Airway epithelial cell (primary cell): ENCODE measurements at places on chromosomes 7 and 10. TPM values are rescaled to one million over a fixed set of nuclear protein-coding genes. Genes with fewer than 3 reads are reported as not detected.

Gene RGS10
- total RNA-seq = 55.2 and 71.5 TPM in 2 replicates

Gene ZNF488
- 2.3 TPM in 2 replicates for total RNA-seq

Gene VPS37D
- 2.1 and 2.3 TPM in 2 replicates for total RNA-seq

Gene SNX10
- 1.6 and 1.9 TPM in 2 replicates for total RNA-seq

Gene MUC3A
- total RNA-seq = not detected in 2 replicates

Gene EPHB6
- total RNA-seq = 1.8 and 3.2 TPM in 2 replicates

Gene RPA3
- 30.3 and 42.6 TPM in 2 replicates for total RNA-seq

Gene TMEM236
- 0.07 TPM in 1 of 2 replicates, not detected in the other for total RNA-seq

Gene SEPHS1
- 23.4 and 38.8 TPM in 2 replicates for total RNA-seq

Gene SLC26A3
- not detected in 2 replicates for total RNA-seq

Gene CTBP2
- 66.0 and 83.1 TPM in 2 replicates for total RNA-seq

Gene SFXN4
- total RNA-seq = 26.2 and 26.7 TPM in 2 replicates

Gene SYT15
- not detected in 2 replicates for total RNA-seq

Gene ANKRD61
- total RNA-seq = not detected in 2 replicates

Gene RELN
- not detected in 2 replicates for total RNA-seq

Gene NUTM2A
- total RNA-seq = 0.93 and 2.4 TPM in 2 replicates

Gene OR2AE1
- total RNA-seq = not detected in 2 replicates

Gene CYCS
- total RNA-seq = 77.9 and 79.8 TPM in 2 replicates

Gene RSU1
- total RNA-seq = 32.8 and 54.3 TPM in 2 replicates

Gene CLDN4
- 126 and 137 TPM in 2 replicates for total RNA-seq

Gene OR6B1
- total RNA-seq = not detected in 2 replicates

Gene ZNF398
- 12.6 and 14.5 TPM in 2 replicates for total RNA-seq

Gene LIPF
- total RNA-seq = not detected in 2 replicates

Gene AKR1C2
- total RNA-seq = 167 and 181 TPM in 2 replicates

Gene NPFFR1
- total RNA-seq = not detected in 2 replicates

Gene CABCOCO1
- not detected in 2 replicates for total RNA-seq

Gene FFAR4
- total RNA-seq = not detected in 2 replicates

Gene SDK1
- total RNA-seq = 0.21 and 0.23 TPM in 2 replicates

Gene EPHA1
- 74.0 and 87.5 TPM in 2 replicates for total RNA-seq

Gene CDNF
- total RNA-seq = 0.21 TPM in 1 of 2 replicates, not detected in the other

Gene EEPD1
- 0.79 and 0.85 TPM in 2 replicates for total RNA-seq

Gene PTF1A
- total RNA-seq = not detected in 2 replicates

Gene MSANTD7
- 7.0 and 12.6 TPM in 2 replicates for total RNA-seq

Gene NEURL1
- 0.23 and 0.35 TPM in 2 replicates for total RNA-seq

Gene BCL7B
- total RNA-seq = 38.9 and 43.7 TPM in 2 replicates

Gene HMX3
- not detected in 2 replicates for total RNA-seq

Gene TRIM50
- not detected in 2 replicates for total RNA-seq

Gene UCMA
- not detected in 2 replicates for total RNA-seq

Gene RTKN2
- total RNA-seq = 0.74 and 0.85 TPM in 2 replicates

Gene DBF4
- 25.5 and 45.1 TPM in 2 replicates for total RNA-seq

Gene GHRHR
- not detected in 2 replicates for total RNA-seq

Gene SEMA3D
- 0.05 and 0.49 TPM in 2 replicates for total RNA-seq

Gene PSD
- total RNA-seq = 0.09 and 0.63 TPM in 2 replicates

Gene AKR1C3
- total RNA-seq = 36.9 and 38.8 TPM in 2 replicates
